ENCODE measurements at places on chromosomes 16 and 17.

DNA sequence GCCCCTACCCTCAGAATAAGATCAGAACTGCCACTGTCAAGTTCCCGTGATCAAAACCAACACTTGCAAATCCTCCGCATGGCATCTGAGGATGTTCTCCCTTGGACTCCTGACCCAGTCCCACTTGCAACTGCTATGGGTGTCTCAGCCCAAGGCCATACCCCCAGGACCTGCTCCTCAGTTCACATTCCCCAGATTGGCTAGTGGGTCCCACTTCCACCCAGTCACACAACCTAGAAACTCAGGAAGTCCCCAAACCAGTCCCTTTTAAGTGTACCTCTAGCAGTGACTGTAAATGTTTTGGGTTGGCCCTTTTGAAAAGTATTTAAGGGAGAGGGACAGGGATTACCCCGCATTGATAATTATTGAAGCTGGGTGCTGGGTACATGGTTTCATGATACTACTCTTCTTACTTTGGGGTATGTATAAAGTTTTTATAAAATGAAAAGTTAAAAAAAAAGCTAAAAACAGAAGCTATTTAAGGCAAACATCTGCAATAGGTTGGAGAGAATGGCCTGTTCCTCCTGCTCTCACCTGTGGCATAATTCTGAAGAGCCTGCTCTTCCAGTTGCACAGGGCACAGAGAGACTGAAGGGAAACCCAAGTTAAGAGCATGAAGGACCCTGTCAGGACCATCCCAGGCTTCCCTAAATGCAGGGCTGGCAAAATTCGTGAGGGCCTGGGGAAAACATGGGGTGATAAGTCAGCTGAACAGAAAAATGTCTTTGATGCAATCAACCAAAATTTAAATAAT, 42.5 kb downstream of the ERN1 start:
- no peak for DNase-seq

GRCh38 chr17:19365499-19365817, 2.9 kb upstream of the B9D1 start:
- no peak for DNase-seq

DNA sequence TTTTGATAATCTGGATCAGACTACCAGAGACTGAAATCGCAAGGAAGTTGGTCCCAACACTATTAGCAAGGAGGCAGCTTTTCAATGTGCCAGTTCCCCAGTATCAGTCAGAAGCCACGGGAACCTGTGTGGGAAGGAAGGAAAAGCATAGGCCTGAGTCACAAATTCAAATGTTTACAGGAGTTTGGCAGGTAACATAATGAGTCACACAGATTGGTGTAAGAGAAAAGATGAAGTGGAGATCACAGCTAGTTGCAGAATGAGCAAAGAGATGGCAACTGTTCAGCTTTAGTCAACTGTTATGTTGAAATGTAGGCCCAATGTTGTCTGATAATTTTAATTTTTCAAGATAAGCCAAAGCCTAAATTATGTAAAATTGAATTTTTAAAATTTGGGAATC, 28.1 kb upstream of the ITGA2B start:
- DNase-seq = peak; percentile 19

DNA sequence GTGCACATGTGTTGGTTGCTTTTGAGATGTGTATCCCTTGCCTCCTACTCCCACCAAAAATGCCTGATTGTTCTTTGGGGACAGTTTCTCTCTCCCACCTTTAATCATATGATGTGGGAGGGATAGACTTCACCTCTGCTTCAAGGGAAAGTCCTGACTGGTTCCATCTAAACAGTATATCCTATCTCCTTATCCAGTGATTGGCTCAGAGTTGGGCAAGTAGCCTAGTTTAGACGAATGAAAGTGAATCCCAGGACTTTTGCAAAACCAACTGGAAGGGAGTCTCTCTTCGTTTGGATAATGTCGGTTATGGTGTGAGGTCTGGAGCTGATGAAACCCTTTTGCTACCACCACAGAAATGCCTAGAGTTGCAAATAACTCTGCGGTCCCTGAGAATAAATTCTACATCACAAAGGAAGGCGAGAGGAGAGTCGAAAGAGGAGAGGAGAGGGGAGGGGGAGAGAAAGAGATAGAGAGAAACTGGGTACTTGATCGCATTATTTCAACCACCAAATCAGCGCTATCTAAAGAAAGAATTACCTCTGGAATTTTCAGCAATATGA, 77.1 kb upstream of the SALL1 start:
- DNase-seq = no peak

GRCh38 chr16:2691491-2692248, 9.3 kb downstream of the KCTD5 start:
- DNase-seq = peak; percentile 3

- DNase-seq = no peak
Measured at GRCh38 chr16:88524973-88525662, 45.1 kb upstream of the ZC3H18 start.

- no peak for DNase-seq
Measured at GRCh38 chr17:3688027-3688553, 7.9 kb downstream of the P2RX5 start.

- DNase-seq = no peak
Measured at GRCh38 chr17:28684963-28685362, 23.0 kb downstream of the SUPT6H start.

DNA sequence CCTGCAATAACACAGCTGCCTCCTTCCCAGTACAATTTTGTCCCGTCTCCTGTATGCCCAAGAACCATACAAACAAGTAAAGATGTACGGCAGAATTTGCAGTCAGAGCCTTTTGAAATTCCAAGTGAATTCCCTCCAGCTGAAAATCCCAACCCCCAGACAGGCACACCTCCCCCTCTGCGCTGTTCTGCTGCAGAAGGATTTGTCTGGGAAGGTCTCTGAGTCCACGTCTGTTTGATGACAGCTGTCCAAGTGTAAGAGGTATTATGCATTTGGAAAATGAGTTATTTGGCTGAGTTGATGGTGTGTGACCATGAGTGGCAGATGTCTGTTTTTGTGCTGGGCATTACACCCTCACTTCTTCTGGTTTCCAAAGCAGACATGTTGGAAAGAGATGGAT, 104.9 kb upstream of the HS3ST4 start:
- DNase-seq = no peak

- no peak for DNase-seq
Measured at GRCh38 chr17:78175643-78175981, 7.2 kb downstream of the SYNGR2 start.

- DNase-seq = no peak
Measured at GRCh38 chr16:81522108-81522701, 77.6 kb downstream of the CMIP start.

Data from GM12891 (cell line).